Activated naive CD8-positive, alpha-beta T cell treated with anti-CD3 and anti-CD28 coated beads for 36 hours (primary cell): ENCODE measurements at places on chromosomes 7 and 10.

DNA sequence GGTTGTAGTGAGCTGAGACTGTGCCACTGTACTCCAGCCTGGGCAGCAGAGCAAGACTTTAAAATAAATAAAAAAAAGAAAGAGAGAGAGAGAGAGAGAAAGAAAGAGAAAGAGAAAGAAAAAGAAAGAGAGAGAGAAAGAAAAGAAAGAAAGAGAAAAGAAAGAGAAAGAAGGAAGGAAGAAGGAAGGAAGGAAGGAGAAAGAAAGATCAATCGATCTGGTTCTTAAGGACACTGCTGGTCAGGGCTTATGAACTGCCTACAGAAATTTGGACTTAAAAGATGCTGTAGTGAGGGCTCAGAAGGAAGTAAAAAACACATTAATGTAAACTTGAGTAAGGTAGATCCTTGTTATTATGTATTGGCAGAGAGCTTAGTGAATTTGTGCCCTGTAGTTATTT, 62.4 kb downstream of the COPG2 start:
- peaks cover 57% of the 10 kb centered on the region for H3K36me3 ChIP-seq
- H3K27ac ChIP-seq, result no peak overlapping the region
- DNase-seq, result no peak

DNA sequence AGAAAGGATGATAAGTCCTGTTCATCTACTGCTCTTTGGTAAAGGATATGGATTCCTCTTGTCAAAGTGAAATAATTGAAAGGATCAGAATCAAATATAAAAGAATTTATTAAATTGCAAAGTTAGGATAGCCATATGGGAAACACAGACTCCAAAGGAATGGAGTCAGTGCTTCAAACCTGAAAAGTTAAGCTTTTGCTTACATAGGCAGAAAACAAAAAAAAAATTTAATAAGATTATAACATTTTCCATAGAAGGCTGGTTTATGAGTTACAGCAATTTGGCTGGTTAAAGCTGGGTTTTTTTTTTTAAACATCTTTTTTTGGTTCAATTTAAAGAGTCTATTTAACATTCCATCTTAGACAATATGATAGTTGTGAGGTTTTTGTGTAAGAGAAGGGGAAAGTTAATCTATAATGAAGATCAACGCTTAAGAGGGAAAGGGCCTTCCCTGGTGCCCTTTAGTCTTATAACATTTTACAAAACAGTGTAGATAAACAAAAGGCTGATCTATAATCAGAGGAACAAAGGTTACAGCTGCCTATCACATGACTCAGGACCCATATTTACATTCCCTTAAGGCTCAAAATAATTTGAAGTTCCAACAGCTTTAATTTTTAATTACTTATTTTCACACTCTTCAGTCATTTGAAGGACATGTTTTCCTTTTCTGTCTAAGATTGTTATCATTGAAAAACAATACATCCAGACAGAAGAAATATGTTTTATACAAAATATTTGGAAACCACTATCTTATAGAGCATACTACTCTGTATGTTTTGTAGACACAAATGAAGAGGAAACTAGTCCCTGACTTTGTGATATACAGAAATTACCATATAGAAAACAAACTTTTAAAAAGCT, 234.3 kb upstream of the MBL2 start:
- H3K27ac ChIP-seq, result no peak overlapping the region
- no peak overlapping the region for H3K4me3 ChIP-seq
- no peaks in the 10 kb centered on the region for H3K4me1 ChIP-seq
- DNase-seq, result no peak
- H3K27me3 ChIP-seq, result no peaks in the 10 kb centered on the region

- no peak for DNase-seq
- H3K4me3 ChIP-seq, result peak overlapping the region; percentile 16
- peaks cover 3% of the 10 kb centered on the region for H3K27me3 ChIP-seq
- peaks cover 15% of the 10 kb centered on the region for H3K36me3 ChIP-seq
- peak overlapping the region; percentile 55 for H3K27ac ChIP-seq
Measured at GRCh38 chr7:2734084-2734686, 46.2 kb downstream of the AMZ1 start.

DNA sequence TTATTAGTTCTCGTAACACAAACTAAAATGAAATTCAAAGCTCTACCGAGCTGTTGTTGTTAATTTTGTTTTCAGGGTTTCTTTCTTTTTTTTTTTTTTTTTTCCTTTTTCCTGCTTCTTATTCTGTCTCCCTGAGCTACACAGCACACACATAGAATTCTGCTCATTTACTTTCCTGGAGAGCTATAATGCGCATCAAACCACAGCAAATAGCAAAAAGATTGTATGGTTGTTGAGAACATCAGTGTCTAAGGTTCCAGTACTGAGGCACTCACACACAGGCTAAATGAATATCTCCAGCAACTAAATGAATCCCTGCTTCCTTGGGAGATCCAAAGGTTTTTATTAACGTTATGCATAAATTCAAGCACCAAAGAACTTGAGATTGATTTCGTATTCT, 418.3 kb downstream of the PLXDC2 start:
- H3K36me3 ChIP-seq, result no peaks in the 10 kb centered on the region
- H3K27ac ChIP-seq, result no peak overlapping the region
- H3K4me1 ChIP-seq, result no peaks in the 10 kb centered on the region

- H3K4me1 ChIP-seq, result no peaks in the 10 kb centered on the region
- H3K4me3 ChIP-seq, result no peak overlapping the region
- DNase-seq, result no peak
- no peak overlapping the region for H3K27ac ChIP-seq
- peaks cover 3% of the 10 kb centered on the region for H3K27me3 ChIP-seq
- H3K36me3 ChIP-seq, result no peaks in the 10 kb centered on the region
Measured at GRCh38 chr10:128763588-128763987, 637.4 kb upstream of the MKI67 start.

GRCh38 chr10:15571575-15571974, 148.1 kb downstream of the ITGA8 start:
- H3K4me1 ChIP-seq, result no peaks in the 10 kb centered on the region
- no peak overlapping the region for H3K4me3 ChIP-seq
- DNase-seq, result no peak
- H3K36me3 ChIP-seq, result no peaks in the 10 kb centered on the region
- peaks cover 11% of the 10 kb centered on the region for H3K27me3 ChIP-seq
